ENCODE measurements at places on chromosomes 7 and 10.

DNA sequence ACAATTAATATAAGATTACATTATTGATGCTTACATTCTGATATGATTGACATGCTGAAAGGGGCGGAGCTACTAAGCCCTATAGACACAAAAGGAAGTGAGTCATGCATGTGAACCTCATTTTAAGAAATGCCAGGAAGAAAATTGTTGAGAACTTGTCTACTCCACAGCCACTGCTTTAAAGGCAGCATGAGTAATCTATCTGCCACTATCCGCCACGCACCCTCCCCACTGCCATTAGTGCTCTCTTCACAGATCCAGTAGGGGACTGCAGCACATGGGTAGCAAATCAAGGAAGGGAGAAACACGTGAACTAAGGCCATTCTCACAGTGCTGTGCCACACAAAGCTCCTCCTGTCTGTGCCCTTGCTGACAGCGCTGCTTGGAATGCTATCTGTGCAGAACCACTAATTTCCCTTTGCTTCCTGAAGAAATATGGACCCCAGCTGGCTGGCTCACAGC lies 524.8 kb downstream of the GRM8 start:
- DNase-seq = peak; percentile 19

- no peak for DNase-seq
Observed at GRCh38 chr7:65951837-65952578, 30.0 kb downstream of the GUSB start.

GRCh38 chr10:77541247-77541646 lies 96.4 kb downstream of the KCNMA1 start:
- no peak for DNase-seq

DNA sequence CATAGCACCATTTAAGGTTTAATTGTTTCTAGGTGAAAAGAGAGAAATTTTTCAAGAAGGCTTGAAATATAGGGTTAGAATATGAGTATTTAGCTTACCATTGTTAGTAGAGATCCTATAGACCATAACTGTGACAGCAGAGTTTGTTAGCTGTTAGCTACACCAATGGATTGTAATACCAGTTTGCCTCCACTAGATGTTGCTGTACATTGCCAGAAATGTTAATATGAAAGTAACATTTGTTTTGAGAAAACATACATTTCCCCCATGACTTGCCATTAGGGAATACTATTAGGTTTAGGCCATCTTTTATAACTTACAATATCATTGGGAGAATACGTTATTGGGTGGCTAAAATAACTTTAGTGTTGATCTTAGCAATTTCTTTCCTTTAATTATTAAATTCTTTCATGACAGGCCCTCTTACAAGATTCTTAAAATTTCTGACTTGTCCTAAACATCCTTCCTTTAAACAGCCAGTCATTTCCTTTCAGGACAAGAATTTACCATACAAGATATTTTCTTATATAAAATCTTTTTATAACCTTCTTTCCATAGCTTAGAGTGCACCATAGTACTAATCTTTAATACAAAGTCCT lies 39.5 kb downstream of the ZNF117 start:
- peak; percentile 4 for DNase-seq

DNA sequence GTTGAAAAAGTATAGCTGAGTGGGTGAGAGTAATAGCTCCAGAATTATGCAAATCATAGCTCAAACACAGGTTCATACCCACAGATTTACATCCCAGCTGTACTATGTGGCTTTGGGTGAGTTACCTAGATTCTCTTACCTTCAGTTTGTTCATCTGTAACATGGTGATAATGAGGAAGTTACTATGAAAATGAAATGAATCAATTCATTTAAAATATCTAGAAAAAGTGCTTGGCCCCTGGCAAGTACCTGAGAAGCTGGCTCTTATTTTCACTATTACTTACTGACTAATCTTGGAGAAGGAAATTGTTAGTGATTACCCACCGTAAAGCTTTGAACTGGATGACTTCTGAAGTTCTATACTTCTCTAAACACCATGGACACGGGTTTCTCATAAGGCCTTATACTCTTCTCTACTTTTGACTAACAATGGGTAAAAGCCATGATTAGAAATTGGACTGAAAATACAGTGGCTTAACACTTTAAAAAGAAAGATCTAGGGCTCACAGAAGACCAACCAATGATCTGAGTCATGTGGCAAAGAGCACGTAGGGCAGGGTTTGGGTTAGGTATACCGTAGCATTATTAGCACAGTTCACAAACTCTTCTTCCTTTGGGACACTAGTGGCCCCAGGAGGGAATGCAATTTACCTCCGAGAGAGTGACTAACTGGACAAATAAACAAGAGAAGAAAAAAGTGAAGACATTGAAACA lies 149.2 kb downstream of the PLPP4 start:
- no peak for DNase-seq

DNA sequence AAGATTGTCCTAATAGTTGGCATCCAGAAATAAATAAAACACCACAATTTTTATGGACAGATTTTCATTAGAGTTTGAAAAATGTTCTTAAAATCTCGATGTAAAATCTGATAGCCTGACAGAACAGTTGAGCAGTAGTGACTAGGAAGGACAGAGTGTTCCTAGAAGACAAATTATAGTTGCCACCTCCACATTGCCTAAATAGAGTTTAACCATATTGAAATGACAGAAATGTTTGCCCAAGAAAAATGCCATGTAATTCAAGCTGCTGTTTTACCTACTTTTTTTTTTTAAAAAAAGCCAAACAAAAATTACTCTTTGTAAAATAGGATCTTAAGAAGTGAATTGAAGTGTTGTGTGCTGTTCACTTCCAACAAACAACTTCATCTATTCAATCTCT lies 8.9 kb upstream of the HERC4 start:
- DNase-seq = no peak

GRCh38 chr7:157863906-157864810 lies 527.4 kb downstream of the DNAJB6 start:
- no peak for DNase-seq

DNA sequence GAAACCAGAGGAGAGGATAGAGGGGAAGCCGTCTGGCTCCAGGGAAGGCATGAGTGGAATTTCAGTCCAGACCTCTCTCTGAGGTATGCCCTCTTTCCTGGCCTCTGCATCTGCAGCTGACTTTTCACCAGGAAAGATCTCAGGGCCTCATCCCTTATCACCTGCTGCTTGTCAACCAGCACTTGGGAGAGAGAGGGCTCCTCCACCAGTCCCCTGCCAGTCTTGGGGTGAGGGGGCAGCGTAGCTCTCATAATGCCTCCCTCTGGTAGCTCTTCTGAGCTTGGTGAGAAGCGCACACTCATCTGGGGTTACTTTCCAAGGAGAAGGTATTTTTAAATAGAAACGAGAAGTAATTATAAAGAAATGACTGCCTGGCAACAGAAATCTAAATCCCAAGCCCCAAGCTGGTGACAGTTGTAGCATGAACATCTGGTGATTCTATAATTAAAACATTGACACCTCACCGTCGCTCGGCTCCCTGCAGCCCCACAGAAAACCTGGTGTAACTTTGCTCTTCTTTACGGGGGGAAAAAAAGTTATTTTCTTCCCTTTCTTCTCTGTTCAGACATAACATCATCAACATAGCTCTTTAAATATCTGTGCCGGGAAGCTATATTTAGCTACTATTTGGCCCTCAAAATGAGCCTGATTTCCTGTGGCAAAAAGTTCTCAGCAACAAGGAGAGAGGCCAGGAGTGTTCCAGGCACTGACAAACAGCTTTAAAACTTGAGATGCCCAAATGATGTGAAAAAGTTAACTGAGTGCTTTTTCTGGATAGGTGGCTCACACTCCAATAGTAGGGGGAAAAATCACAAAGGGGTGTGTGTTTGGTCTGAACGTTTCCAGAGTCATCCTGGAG lies 26.9 kb downstream of the HIP1 start:
- no peak for DNase-seq

DNA sequence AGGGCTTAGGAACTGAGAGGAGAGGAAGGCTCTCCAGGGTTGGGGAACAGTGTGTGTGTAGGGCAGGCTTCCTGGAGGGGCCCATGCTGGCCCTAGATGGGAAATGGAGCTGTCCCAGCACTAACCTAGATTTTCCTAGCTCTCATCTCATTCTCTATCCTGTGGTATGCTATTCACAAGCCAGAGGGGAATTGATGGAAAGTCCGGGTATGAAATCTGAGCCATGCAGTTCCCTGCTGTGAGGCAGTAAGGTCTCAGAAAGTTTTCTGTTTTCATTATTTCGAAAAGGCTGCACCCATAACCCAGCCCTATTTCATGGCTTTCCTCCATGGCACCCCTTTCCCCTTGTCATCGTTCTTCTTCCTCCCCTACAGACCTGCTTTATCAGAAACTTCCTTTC lies 220.3 kb downstream of the RPS24 start:
- no peak for DNase-seq

DNA sequence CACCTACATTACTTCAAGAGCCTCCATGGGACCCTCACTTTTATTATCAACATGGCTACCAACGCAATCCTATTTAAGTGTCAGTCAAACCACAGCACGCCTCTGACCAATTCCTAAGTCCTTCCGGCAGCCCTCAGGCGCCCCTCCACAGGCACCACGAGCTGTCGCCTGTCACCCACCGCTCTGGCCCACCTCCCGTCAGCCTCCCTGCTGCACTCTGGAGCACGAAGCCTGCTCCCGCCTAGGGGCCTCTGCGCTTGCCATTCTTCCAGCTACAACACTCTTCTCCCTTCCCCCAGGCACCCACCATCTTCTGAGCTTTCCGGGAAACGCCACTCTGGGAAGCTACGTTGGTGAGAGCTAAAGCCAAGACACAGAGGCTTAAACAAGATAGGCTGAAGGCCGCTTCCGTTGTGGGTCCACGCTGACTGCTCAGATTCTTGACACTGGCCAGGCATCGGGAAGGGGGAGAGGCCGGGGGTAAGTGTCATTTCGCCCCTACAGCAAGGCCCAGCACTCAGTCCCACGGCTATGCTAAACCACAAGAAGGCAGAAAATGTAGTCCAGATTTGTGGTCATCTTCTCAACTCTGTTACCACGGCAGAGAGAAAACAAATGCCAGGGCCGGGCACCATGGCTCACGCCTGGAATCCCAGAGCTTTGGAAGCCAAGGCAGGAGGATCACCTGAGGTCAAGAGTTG lies 56.7 kb downstream of the GNA12 start:
- DNase-seq = no peak

DNA sequence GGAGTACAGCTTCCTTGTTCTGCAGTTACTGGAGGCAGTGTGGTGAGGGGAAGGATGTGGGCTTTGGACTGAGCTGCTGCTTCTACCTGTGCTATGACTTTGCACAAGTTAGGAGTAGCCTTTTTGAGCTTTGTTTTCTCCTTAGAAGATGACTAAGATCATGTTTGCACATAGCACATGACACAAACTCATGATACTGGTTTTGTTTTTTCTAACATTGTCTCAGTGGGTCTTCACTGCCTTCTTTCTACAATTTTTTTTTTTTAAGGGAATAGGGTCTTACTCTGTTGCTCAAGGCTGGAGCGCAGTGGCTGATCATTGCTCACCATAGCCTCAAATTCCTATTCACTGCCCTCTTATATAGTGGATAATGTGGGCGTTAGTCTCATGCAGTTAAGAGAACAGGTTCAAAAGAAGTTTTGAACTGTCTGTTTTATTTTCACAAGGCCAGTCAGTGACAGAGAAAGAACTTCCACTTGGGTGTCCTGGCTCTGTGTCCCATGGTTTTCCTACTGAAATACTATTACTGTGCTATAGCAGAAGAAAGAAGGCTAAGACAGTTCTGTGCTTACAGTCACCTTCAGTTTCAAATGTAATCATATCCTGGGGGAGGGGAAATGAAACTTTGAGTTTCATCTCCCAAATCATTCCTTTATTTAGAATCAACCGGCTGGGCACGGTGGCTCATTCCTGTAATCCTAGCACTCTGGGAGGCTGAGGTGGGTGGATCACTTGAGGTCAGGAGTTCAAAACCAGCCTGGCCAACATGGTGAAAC lies 72.0 kb downstream of the KAT6B start:
- no peak for DNase-seq

DNA sequence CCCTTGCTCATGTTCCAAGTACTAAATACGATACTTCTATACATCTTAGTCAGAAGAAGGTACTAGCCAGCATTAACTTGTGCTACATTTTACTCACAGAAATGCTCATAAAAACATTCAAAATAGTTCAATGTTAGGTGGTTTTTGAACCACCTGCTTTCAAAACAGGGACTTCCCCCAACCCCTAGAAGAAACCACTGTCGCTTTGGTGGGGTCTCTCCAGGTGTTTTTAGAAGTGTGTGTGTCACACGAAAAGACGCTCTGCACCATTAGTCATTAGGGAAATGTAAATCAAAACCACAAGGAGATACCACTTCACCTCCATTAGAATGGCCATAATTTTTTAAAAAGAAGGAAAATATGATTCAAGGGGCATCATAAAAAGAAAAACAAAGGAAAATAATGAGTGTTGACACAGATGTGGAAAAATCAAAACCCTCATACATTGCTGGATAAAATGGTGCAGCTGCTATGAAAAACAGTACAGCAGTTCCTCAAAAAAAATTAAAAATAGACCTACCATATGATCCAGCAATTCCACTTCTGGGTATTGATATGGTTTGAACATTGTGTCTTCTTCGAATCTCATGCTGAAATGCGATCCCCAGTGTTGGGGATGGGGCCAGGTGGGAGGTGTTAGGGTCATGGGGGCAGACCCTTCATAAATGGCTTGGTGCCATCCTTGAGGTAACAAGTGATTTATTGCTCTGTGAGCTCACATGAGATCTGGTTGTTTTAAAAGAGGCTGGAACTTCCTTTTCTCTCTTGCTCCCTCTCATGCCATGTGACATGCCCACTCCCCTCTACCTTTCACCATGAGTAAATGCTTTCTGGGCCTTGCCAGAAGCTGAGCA lies 74.2 kb downstream of the MALSU1 start:
- no peak for DNase-seq

DNA sequence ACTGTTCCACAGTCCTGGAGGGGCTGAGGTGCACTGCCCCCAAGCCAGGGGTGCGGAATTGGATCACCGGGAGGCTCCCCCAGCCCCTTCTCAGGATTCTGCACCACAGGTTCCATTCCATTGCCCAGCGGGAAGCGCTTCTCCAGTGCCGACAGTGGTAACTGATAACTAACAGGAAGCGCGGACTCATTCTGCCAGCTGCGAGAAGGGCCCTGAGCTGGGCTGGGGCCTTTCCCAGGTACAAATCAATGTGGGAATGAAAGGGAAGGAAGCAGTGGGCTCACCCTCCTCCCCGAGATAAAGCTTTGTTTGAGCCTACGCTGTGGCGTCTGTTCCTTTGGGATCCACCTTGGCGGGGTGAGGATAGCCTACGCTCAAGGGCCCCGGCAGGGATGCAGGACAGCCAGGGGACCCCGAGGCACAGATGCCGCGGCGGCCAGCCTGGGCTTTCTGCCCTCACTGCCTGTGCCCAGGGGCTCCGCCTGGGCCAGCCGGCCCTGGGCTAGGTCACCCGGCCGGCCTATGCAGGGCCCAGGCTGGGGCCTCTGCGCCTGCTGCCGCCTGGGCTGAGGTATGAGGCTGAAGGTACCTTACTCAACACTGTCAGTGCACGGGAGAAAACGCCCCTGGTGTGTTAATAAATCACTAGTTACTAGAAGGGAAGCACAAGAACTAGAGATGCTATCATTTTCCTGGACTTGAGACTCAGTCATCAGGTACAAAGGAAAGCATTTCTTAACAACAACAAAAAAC lies 39.4 kb downstream of the EN2 start:
- DNase-seq = no peak

GRCh38 chr7:36261019-36261754 lies 108.1 kb downstream of the EEPD1 start:
- no peak for DNase-seq

GRCh38 chr10:91034494-91035159 lies 113.7 kb upstream of the ANKRD1 start:
- DNase-seq = no peak

GRCh38 chr7:24475166-24475961 lies 97.9 kb upstream of the PALS2 start:
- DNase-seq = no peak

Data from AG04449 (cell line).